ENCODE measurements at places on chromosomes 2 and 18. TPM values are rescaled to one million over a fixed set of nuclear protein-coding genes. Genes with fewer than 3 reads are reported as not detected.

NEU2 gene
- total RNA-seq, result not detected

TMEM163 gene
- not detected for total RNA-seq

C2orf69 gene
- total RNA-seq, result 22.2 TPM

GPAT2 gene
- total RNA-seq, result 10.2 TPM

GAL3ST2 gene
- 0.25 TPM for total RNA-seq

RIT2 gene
- not detected for total RNA-seq

TRIM43 gene
- total RNA-seq, result not detected

NT5C1B gene
- total RNA-seq, result not detected

- no peak for DNase-seq
Observed at GRCh38 chr2:128424406-128425171, 105.9 kb upstream of the HS6ST1 start.

- no peak for DNase-seq
Observed at GRCh38 chr2:54430649-54431048, 25.5 kb upstream of the SPTBN1 start.

GRCh38 chr2:202149155-202149762 is 76.2 kb downstream of the KIAA2012 start:
- peak; percentile 79 for DNase-seq

DNA sequence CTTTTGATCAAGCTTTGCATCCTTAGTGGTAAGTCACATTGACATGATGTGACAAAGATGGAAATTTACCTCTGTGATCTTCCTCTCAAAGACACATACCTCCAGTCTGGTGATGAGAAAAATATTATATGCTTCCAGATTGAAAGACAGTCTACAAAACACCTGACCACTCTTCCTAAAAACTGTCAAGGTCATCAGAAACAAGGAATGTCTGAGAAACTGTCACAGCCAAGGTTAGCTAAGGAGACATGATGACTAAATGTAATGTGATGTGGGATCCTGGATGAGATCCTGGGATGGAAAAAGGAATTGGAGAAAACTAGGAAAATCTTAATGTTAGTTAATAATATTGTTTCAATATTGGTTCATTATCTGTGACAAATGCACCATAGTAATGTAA is 226.6 kb upstream of the ST6GAL2 start:
- DNase-seq, result no peak

GRCh38 chr18:44473394-44474066 is 207.2 kb upstream of the SETBP1 start:
- DNase-seq, result no peak

DNA sequence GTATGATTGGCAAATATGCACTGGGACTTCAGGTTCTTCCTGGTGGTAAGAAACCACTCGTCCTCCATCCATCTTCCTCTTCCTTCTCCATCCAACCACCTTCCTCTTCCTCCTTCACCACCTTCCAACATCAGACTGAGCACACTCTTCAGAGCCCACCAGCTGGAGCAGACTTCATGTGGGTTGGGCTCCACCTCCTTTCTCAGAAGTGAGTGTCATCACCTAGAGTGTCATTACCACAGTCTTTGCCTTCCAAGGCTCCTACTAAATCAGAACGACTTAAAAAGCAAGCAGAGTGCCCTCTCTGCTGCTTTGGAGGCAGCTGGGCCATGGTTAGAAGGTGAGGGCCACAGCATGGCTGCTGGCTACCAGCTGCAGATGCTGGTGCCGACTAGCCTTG is 171.6 kb downstream of the SH3RF3 start:
- no peak for DNase-seq

DNA sequence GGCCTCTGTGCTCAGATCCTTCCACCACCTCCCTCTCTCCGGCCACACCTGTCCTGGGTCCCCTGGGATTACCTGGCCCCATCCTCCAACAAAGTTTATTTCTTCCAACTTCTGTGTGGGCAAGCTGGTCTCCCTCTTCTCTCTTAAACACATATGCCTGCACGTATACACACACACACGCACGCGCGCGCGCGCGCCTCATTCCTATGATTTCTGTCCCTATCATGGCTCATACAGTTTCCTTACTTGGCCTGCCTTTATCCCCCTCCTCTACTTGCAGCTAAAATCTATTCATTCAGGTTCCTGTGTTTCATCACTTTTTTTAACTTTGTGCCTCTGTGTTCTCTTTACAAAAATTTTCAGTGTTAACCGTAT is 96.4 kb downstream of the LOXHD1 start:
- DNase-seq, result no peak

DNA sequence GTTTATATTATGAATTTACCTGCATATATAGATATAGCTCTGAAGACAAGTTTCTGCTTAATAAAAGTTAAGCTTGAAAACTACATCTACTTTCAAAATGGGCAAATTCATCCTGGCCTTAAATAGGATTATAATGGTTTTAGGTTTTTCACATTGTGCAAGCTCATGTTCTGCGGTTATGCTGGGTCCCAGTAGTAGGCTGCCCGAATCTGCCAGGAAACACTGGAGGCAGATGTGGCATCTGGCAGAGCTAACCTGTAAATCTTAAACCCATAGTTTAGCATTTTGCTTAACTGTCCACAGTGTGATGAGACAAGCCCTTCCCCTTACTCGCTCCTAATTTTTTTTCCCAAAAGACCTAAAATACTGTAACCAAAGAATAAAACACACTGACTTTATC is 234.2 kb downstream of the TCF4 start:
- DNase-seq, result no peak

- no peak for DNase-seq
Observed at GRCh38 chr18:68462148-68462547, 252.8 kb downstream of the TMX3 start.

DNA sequence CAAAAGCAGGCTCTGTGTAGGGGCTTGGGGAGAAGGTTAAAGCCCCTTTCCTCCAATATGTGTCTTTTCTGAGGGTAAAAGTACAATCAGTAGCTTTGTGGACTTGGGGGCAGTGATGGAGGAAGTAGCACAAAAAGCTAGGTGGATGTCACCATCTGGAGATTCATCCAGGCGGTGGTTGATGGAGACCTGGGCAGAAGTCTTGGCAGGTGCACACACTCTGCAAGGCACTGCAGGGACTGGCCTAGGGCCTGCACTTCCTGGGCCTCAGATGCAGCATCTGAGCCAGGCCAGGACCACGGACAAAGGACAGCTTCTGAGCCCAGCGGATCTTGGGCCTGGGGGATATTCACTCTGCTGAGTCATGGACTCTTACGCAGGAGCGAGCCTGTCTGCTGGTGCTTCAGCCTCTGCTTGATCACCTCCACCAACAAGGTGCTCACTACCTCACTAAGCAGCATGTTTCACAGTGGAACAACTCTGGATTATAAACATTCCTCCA is 391.1 kb downstream of the TNS1 start:
- DNase-seq, result no peak

DNA sequence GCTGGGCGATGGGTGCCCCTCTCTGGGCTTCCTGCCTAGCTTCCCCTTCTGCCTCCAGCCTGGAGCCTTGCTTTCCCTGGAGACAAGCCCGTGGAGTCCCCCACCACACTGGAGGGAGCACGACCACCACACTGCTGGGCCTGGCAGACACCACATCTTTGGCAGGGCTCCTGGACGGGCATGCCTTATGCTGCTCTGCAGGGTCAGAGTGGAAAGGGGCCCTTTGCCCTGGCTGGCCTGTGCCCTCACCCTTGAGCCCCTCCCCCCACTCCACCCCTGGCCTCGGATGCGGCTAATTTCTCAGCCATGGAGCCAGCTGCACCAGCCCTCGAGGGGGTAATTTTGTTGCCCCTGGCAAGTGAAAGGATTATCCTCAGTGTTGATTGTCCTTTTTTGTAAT is 194.5 kb downstream of the LOXHD1 start:
- no peak for DNase-seq

DNA sequence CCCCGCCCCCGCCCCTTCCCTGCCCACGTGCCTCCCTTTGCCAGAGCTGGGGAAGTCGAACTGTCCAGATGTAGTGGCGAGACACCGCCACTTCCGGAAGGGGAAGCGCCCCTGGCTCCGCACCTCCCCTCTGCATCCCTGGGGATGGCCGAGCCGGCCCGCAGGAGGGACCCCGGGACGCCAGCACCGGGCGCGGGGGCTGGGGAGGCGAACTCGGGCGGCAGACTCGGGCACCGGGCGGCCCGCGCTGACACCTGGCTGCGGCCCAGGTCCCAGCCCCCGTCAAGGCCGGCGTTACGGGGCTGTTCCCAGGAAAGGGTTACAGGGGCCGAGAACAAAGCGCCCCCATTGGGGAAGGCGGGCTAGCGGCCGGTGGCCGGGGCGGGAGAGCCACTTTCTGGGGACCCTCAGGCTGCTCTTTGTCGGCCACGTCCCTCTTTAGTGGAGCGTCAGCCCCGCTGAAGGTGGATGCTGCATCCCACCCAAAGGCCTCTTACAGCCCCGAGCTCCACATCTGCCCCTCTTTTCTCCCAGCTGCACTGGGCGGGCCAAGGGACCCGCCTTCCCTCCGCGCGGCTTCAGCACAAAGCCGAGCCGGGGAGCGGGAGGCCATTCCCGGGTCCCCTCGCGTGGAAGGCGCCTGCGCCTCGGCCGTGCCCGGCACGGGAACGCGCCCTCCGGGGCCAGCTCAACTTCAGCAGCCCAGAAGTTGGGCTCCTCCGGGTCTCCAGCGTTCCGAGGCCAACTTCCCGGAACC is 1.3 kb downstream of the SDC1 start:
- peak; percentile 49 for DNase-seq

DNA sequence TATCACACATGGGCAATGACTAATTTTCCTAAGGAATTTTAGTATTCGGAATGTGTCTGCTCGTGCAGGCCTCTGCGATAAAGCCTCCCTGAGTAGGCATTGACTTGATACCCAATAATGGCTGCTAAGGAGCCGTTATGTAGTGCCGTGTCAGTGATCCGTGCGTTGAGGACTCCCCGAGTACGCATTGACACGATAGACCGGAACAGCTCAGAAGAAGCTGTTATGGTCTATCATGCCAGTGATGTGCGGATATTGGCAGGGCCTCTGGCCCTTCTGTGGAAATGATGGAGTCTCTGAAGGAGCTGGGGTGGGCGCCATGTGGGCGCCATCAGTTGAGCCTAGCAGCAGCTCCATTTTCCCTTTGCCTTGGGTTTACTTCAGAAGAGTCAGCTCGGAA is 29.1 kb downstream of the ZEB2 start:
- no peak for DNase-seq

DNA sequence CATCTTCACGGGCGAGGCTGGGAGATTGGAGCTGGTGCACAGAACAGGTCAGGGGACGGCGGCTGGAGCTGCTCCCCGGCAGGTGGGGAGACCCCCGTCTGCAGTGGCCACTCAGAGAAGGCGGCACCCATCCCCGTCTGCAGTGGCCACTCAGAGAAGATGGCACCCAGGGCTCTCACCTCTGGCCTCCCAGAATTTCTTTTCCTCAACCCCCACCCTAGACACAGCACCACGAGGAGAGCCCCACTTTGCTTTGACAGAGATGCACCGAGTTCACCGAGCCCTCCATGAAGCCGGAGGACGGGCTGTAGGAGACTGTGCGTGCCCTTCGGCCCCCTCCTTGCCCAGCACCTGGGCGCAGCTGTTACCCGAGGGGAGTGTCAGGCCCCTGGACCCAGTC is 201.6 kb upstream of the SALL3 start:
- DNase-seq, result no peak

- peak; percentile 18 for DNase-seq
Observed at GRCh38 chr2:86790676-86791572, at the start of gene CD8A. CD8A (minus strand) TSS chr2:86790913; CDS start chr2:86790825, 88 bp downstream.

- DNase-seq, result no peak
Observed at GRCh38 chr2:210593166-210593565, 36.8 kb downstream of the CPS1 start.

DNA sequence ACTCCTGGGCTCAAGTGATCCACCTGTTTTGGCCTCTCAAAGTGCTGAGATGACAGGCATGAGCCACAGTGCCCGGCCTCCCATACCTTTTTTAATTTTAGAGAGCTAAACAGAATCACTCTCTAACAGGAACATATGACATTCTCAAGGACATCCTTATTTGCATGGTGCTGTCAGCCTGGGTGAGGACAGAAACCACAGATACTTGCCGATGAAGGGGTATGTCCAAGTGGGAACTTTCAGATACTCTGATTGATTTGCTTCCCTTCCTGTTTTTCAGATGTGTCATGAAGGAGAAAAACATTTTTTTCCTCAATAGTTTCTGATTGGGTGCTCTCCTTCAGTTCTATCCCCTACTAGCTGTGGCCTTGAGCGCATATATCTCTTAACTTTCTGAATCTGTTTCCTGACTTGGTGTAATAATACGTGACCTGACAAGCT is 49.6 kb downstream of the MYO3B start:
- DNase-seq, result no peak

DNA sequence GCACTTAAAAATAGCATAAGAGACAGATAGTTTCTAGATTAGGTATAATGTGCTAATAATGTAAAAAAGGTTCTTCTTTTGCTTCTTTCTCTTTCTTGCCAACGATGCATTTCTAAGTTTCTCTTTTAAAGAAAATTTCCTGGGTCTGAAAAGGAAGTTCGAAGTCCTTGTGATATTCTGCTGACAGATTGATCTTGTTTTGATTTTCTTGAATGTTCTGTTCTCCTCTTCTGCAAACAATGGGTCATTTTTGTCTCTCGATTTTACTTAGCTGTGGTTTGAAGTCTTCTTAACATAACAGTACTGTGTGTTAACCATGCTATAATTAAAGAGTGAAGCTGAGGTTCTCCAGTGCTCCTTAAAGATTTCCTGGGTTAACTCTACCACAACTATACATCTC is 61.1 kb upstream of the ACYP2 start:
- DNase-seq, result no peak

DNA sequence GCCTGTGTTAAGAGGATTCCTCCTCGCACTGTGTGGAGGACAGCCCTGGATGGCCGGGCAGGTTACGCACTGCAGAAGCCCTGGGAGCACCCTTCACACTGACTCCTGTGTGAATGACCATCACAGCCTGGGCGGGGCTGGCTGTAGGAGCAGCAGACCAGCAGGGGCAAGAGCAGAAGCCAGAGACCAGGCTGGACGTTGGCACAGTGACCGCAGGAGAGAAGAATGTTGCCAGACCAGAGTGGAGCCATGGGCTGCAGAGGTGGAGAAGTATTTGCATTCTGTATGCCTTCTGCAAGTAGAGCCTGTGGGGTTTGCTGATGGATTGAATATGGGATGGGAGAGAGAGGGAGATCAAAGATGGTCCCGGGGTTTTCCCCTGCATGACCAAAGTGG is 23.1 kb downstream of the LRRFIP1 start:
- no peak for DNase-seq

DNA sequence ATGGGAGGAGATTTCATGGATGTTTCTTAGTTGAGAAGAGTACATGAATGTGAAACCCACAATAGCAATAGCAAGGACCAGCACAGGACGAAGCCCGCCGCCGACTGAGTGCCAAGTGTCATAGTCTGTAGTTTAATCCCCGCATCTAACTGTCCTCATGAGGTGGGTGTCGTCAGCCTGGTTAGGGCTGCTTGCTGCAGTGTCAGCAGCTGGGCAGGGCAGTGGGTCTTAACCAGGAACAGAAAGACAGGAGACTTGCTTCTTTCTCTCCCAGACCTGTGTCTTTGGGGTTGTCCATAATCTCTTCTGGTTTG is 146.6 kb downstream of the VAPA start:
- no peak for DNase-seq

- DNase-seq, result no peak
Observed at GRCh38 chr18:47500930-47501329, 249.5 kb upstream of the SKOR2 start.

- DNase-seq, result no peak
Observed at GRCh38 chr2:197657562-197657961, 17.8 kb downstream of the RFTN2 start.

Data from fibroblast of the aortic adventitia (primary cell).